Fibroblast of skin of left quadriceps (primary cell): ENCODE measurements at places on chromosomes 16 and 17.
A peak's percentile ranks its signal among the peaks of the same experiment; 100 is the strongest.

DNA sequence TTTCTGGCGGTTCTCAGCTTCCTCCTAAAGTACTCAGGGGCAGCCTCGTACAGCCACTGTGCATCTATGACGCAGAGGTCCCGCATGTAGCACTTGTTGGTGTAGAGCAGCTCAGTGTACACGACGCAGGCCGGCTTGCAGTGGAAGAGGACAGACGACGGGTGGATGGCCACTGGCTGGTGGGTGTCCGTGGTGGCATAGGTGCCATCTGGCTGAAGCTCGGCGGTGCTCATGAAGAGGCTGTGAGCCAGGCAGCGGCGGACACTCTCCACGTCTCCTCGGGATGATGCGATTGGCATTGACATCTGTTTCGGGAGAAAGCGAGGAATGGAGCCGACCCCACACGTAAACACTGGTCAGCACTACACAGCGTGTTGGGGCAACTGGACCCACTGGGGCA is 5.3 kb upstream of the C1QBP start:
- DNase-seq, result no peak

GRCh38 chr17:51000835-51001638 is 119.6 kb downstream of the SPAG9 start:
- DNase-seq, result peak; percentile 45

GRCh38 chr17:80743181-80743771 is 198.6 kb downstream of the RPTOR start:
- DNase-seq, result no peak

GRCh38 chr16:89363621-89364393 is 126.6 kb downstream of the ANKRD11 start:
- peak; percentile 28 for DNase-seq

DNA sequence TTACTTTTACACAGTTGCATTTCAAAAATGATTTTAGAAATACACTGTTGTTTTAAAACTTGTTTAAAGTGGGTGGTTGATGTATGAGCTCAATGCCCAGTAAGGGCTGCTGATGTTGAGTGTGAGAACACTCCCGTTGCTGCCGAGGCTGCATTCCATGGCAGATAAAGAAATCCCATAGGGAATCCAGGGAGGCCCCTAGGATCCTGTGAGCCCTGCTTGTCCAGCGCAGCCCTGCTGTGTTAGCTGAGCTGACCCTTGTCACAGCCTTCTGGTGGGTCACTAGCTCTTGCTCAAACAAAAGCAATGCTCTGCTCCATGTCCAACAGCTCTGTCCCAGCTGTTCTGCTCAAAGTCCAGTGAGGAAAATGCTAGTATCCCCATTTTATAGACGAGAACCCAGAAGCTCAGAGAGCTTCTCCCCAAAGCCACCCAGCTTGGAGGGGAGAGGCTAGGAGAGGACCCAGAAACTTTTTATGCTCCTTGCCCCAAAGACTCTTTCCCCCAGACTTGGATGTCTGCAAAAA is 18.6 kb upstream of the COL1A1 start:
- DNase-seq, result no peak

- DNase-seq, result no peak
These were observed 41.1 kb downstream of the KIAA0753 start for GRCh38 chr17:6599364-6599763.

DNA sequence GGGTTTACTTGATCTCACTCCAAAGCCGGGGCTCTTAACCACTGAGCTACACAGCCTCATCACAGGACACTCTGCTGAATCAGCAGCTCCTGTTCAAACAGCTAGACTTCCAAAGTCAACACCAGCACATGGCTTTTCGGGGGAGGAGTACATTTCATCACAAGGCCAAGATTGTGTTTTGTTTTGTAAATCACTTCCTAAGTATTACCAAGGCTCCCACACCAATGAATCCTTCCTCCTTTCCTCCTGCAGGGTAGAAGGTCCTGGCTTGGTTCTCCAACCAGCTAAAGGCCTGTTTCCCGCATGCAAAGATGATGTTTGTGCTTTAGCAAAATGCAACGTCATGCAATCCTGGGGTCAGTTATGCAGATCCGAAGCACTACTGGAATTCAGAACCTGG is 152.5 kb downstream of the XYLT1 start:
- no peak for DNase-seq

DNA sequence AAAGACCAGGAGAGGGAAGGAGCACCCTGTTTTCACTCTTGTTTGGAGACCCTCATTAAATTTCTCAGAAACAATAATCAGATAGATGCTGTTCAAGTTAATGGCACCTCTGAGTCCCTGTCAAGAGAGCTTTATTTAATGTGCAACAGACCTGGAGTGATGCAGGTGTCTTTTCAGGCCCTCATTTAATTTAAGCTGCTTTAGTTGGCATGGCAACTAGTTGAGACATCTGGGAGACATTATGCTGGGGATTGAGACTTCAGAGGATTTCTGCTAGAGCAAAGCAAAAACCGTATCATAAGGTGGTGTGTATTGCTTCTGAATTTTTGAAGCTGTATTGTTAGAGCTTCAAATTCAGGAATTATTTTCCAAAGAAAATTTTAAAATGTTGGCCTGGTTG is 108.5 kb downstream of the NLK start:
- DNase-seq, result no peak

DNA sequence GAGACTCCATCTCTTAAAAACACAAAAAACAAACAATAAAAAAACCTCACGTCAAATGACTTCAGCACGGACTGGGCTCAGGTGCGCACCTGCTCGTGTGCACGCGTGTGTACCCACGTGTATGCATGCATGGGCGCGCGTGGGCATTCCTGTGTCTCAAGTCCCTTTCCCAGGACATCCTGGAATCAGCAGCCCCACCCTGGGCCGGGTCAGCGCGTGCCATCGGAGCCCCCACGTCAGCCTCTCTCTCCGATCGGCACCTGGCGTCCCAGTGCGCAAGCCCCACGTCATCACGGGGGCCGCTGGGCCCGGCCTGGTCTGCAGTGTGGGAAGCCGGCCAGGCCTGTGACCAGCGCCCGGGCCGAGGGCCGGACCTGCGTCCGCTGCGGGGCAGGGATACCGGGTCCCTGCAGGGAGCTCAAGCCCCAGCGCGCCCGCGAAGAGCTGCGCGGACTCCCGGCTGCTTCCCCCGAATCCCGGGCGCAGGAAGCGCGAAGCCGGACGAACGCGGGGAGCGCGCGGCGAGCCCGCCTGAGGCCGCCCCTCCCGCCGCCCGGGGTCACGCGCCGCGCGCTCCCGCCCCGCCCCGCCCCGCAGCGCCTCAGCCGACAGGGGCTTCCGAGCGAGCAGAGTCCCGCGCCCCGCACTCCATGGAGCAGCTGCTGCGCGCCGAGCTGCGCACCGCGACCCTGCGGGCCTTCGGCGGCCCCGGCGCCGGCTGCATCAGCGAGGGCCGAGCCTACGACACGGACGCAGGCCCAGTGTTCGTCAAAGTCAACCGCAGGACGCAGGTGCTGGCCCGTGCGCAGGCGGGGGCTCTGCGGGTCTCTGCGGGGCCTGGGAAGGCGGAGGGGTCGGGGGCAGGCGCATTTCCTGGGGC is at the start of gene FN3K:
TSS of gene FN3K (plus strand) at position 629 of the 880 bp plus-strand sequence. CDS start at position 651, 22 bp downstream.
- peak; percentile 4 for DNase-seq

DNA sequence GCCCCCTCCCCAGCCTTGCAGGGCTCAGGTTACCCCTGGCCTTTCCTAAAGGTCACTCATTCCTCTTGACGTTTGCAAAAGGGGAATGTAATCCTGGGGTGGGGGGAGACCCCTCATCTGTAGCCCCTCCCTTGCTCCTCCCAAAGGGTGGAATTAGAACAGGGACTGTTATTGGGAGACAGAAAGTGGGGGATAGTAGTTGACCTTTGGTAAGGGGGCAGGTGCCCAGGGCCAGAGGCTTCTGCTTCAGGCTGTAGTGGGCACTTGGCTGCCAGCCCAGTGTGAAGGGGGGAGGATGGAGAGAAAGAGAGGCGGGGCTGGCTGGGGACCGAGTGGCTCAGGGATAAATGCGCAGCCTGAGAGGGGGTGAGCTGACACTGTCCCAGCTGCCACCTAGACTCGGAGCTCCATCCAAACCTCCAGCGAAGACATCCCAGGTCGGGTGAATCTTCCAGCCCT is at the start of gene ENO3:
TSS of gene ENO3 (plus strand) at position 374 of the 459 bp plus-strand sequence. CDS start 711 bp downstream, outside the sequence.
- no peak for DNase-seq

DNA sequence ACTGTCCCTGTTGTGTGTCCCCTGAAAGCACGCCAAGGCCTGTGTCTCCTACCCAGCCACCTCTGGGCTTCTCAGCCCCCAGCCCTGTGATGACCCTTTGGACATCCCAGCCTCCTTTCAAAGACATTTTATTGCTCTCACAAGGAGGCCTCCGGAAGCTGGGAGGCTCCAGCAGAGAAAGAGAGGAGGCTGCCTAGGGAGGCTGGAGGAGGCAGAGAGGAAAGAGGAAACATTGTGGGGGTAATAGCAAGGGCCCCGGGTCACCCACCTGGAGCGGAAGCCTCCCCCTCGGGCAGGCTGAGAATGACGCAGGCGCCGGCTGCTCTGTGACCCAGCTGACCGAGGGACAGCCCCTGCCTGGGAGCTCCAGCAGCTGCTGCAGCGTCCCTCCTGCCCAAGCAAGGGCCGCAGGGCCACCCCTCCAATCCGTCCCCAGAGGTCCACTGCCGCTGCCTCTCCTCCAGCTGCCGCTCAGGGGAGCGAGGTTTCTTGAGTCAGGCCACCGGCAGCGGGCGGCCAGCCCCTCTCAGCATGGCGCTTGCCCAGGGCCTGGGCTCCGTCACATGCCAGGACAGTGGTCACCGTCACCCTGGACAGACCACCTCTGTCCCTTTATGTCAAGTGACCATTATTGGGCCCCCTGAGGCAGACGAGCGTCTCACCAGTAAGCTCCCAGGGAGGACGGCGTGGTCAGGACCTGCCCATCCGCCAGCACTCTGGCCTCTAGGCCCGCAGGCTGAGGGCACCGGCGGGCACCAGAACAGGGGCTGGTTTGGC is 29.3 kb downstream of the ACTG1 start:
- DNase-seq, result no peak

DNA sequence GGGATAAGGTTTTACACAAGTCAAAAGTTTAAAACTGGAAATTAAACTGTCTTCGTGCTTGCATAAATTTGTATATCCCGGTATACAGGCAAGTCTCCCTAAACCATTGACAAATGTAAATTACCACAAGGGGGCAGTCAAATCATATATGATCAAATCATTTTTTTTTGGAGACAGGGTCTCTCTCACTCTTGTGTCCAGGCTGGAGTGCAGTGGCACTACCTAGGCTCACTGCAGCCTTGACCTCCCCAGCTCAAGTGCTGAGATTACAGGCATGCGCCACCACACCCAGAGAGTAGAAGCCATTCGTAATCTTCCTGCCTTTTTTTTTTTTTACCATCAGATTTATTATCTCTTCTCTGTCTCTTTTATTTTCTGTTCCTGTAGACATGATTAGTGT is 18.5 kb downstream of the TOP2A start:
- DNase-seq, result peak; percentile 40

GRCh38 chr16:87202346-87202745 is 114.8 kb downstream of the C16orf95 start:
- no peak for DNase-seq

GRCh38 chr17:49434821-49435670 is 20.4 kb upstream of the PHB1 start:
- no peak for DNase-seq

- no peak for DNase-seq
These were observed 92.0 kb upstream of the CCL2 start for GRCh38 chr17:34163123-34163522.

- no peak for DNase-seq
These were observed 10.5 kb downstream of the DOK4 start for GRCh38 chr16:57475711-57476339.

- DNase-seq, result no peak
These were observed 36.5 kb upstream of the SLC38A10 start for GRCh38 chr17:81331527-81332043.

- no peak for DNase-seq
These were observed 834 bp upstream of the STAT3 start for GRCh38 chr17:42389135-42389417.

DNA sequence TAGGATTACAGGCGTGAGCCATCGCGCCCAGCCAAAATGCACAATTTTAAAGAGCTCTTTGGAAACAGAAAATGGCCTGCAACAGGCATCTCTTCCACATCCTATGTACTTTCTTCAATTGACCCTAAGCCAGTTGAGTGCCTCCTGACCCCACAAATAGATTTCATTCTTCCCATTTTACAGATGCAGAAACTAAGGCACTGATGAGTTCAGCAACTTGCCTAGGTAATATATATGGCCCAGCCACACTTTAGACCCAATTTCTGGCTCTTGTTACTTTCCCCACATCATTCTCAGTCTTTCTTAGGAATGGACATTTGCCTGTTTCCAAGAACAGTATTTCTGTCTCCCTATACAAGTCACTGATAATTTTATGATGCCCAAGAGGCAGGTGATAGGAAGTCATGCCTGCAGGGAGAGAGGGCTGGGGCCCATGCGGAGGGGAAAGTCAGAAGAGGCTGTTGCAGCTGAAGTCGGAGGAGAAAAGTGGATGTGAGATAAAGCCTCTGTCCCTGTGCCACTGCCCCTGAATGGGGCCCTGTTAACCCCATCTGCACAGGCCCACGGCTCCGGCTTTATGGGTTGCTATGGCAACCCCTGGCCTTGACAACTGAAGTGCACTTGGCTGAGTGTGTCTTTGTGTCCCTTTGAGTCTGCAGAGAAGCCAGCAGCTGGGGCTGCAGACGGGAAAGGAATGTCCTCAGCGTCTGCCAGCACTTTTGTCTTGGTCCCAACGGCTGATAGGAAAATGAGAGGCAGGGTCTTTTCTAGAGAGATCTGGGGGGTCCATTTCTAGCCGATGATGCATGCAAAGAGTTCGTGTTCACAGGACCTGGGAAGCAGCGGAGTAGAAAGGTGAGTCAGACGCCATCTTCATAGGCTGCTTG is 45.9 kb downstream of the ABAT start:
- DNase-seq, result no peak

DNA sequence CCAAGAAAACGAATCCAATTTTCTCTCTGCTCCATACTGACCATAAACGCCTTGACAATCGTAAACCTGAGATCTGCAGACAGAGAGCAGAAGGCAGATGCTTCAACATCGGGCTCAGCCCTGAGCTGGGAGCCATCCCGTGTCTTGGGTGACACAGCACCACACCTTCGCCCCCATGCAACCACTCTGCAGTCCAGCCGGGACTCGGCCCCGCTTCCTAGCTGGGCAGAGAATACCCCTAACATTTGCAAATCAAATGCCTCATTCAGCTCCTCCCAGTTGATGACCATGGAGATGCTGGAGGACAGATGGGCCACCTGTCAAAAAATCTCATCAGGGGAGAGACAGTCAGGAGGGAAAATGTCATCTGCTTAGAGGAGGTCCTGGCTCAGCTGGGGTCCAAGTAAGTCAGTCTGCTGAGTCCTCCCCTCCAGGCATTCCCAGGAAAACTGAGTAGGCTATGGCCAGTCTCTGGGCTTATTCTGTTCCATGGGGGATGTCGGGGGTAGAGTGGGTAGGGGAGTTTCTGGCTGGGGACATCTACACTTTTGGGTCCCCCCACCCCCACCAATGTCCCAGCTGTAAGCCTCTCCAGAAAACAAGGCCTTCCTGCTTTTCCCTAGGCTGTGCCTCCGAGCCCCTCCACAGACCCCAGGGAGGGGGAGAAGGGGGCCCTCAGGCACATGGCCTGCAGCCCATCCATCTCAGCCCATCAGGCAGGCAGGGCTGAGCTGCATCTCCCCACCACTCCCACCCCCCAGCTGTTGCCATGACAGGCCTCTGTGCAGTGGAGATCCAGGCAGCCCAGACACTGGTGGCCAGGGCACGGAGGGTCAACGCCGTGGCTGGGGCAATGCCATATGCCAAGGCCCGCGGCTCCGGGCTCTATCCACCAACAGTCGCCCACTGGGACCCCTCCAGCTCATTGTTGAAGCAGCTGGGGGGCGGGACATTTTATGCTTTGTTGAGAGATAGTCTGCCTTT is 158.6 kb downstream of the AXIN2 start:
- no peak for DNase-seq

GRCh38 chr17:39360537-39360936 is 40.9 kb downstream of the FBXL20 start:
- no peak for DNase-seq

GRCh38 chr16:67979955-67980678 is at the start of gene DPEP3:
Gene DPEP3 (minus strand): TSS chr16:67980499. CDS start chr16:67980380, 119 bp downstream.
- no peak for DNase-seq
